Lower lobe of right lung (tissue), 2 donors: ENCODE measurements at places on chromosomes 3 and 15.

GRCh38 chr15:32739522-32740063 is 21.8 kb downstream of the GREM1 start:
- DNase-seq: no peak

DNA sequence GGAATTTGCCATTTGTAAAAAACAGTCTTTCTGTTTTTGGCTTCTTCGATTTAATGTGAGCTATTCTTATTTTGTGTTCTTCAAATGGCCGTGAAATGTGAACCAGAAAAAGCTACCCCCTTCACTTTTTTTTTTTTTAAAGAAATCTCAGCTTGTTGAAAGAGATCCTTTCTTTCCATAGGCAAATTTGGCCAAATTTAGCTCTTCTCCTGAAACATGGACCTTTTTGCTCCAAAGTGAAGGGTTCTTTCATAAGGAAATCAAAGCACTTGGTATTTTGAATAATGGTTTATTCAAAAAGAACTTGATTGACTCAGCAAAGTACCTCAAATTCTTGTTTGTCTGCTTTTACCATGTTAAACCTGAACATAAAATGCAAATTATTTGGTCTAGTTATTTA is 10.1 kb downstream of the RCN2 start:
- DNase-seq: no peak

DNA sequence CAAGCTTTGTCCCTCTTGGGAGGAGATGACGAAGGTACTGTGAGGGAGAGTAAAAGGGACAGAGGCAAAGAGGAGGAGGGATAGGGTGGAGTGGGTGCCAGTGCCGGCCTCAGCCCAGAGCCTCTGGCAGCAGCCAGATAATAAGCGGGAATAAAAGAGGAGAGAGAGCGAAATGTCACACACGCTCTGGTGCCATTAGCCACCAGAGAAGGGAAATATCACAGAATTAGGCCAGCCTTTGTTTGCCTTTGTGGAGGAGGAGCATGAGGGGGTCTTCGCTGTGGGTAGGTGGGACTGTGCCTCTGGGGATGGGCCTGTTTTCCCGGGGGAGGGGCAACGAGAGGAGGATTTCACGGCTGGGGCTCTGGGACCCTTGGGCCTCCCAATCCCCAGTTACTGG is 67.8 kb downstream of the LINGO1 start:
- no peak for DNase-seq

- no peak for DNase-seq
Measured at GRCh38 chr15:50050986-50051743, 67.9 kb downstream of the ATP8B4 start.

GRCh38 chr3:45462522-45463265 is 74.3 kb downstream of the LARS2 start:
- DNase-seq: no peak

GRCh38 chr3:193693774-193694173 is 100.8 kb downstream of the OPA1 start:
- DNase-seq: no peak
